Kidney tubule cell (primary cell): ENCODE measurements at places on chromosomes 1 and 21.
A peak's percentile ranks its signal among the peaks of the same experiment; 100 is the strongest.

DNA sequence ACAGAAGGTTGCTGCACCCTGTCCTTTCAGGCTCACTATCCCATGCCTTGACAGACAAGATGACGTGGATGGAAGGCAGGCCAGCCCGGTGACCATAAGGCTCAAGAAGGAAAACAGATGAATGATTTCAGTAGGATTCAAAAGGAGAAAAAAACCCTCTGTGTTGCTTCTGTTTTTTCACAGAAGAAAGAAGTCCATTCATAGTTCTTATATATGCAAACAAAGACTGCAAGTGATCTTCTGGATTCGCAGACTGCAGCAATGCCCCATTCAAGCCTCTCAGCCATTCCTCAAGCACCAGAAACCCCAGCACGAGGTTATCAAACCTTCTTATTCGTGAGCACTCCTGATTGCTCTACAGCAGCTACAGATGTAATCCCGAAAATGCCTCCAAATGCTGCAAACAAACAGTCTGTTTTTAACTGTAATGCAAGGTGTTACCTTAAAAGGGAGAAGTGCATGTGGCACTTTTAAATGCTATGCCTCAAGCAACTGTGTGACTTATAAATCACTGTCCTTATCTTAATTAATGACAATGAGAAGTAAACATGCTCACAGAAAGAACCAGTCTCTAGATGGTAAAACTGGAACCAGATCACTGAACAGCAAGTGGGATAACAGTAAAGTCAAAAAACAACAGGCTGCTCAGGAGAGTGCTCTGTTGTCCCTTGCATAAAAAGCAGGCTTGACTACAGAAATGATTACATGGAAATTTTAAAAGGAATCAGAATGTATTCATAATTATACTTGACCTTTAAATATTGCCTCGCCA is 173.9 kb downstream of the HHIPL2 start:
- no peak for DNase-seq

DNA sequence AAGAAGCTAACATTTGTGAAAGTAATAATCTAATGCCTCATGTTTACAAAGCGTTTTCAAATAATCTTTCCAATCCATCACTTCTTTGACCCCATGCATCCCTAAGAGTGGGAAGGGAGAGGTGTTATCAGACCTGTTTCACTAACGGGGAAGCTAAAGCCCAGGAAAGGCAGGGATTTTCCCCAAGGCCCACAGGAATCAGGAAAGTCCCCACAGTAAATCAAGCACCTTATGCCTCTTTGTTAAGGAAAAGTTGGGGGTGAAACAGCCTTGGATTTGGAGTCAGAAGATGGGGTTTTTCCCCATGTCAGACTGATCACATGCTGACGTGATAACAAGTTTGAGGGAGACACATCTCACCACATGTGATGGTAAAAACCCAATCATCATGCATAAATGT is 20.0 kb upstream of the ANGPTL7 start:
- peak; percentile 74 for DNase-seq

- peak; percentile 63 for DNase-seq
Measured at GRCh38 chr1:201877877-201878401, 10.8 kb upstream of the SHISA4 start.

GRCh38 chr1:80918380-80918779 is 882.4 kb upstream of the ADGRL2 start:
- DNase-seq = no peak

DNA sequence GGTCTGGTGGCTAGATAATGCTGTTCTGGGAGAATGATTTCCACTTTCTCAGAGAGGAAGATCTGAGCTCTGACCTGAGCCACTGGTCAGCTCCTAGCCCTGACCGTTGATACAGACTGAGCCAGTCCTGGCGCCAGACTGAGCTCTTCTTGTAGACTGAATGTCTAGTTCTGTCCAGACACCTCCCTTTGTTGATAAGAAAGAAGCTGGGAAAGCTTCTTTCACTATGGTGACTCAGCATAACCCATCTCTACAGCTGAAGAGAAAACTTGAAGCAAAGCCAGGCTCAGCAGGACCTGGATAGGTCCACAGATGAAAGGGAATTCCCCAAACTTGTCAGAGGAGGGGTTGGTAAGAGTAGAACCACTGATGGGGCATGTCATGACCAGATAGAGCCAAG is 9.9 kb upstream of the TRABD2B start:
- DNase-seq = peak; percentile 85

GRCh38 chr1:114607223-114607622 is 25.8 kb upstream of the BCAS2 start:
- DNase-seq = no peak

GRCh38 chr1:168550971-168551370 is 7.2 kb upstream of the XCL2 start:
- DNase-seq = no peak

DNA sequence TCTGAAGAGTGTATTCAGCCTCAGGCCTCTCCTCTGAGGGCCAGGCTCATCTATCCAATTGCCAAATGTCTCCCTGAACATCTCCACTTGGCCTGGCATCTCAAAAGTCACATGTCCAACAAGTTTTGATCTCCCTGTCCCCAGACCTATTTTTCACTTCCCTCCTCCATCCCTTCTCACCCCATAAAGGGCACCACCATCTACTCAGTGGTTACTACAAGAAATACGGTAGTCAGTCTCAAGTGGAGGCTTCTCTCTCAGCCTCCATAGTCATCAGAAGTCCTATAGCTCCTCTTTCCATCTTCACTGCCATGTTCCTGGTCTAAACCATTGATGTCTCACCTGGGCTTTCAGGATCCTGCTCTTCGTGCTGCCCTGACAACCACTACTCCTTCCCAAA is 82.5 kb upstream of the EDN2 start:
- DNase-seq = no peak

DNA sequence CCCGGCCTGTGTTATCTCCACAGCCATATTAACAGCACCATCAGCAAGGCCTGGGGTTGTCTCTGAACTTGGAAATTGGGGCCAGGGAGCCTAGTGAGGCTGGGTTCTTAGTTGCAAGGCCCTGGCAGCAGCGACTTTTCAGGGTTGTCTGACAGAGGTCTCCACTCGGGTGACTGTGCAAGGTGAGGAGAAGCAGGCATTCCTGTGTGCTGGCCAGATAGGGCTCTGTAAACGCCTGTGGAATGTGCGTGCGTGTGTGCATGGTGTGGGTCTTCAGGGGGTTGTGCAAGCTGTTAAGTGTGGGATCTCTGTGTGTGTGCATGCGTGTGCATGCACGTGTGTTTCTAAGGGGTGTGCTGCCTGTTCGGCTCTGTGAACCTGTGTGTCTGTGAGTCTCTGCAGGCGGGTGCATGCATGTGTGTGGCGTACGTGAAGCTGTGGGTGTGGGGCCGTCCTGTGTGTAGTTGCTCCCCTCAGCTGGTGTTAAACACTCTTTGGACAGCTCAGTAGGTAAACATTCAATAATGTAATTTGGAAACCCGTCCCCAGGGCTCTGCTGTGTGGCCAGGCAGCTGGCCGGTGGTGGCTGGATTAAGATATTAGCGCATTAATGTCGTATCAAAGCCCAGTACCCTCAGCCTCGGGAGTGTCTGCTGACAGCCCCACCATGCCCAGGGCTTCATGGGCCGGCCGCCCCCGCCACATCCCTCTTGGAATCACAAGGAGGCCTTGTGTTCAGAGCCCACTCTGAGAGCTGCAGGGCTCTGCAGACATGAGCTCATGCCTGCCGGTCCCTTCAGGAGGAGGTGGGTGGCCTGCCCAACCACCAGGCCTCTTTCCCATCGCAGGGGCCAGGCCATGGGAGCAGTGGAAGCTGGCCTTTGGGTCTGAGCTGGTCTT is 189.9 kb downstream of the FOXD2 start:
- no peak for DNase-seq

DNA sequence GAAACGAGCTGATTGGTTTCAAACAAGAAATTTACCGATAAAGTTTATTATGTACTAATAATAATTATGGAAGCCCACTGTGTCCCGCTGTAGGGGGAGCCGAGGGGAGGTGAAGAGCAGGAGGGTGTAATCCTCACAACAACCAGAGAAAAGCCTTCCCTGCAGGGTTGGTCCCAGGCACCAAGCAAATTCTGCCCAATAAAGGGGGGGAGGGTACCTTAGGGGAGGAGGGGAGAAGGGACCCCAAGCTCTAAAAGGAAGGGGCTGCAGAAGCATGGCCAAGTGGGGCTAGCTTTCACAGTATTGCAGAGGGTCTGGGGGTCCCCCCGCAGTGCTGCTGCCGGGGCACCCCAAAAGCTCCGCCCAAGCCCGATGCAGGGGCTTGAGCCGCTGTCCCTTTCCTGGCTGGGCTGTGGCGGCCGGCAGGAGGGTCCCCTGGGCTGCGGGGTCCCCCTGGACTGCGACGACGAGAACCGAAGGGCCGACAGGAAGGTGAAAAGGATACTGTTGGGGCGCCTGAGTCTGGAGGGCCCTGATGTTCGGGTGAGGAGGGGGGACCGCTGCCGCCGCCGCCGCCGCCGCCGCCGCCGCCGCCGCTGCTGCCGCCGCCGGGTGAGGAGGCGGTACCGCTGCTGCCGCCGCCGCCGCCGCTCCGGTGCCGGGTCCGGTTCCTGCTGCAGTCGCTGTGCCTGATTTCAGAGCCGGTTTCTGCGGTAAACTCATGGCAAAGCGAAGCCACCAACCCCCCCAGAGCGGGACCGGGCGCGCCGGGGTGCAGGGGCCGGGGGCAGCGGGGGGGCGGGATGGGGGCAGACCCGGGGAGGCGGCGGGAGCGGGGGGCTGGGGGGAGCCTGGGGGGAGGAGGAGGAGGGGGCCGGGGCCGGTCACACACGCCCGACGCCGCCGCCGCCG is 771 bp downstream of the EIF4G3 start:
- DNase-seq = peak; percentile 24

GRCh38 chr21:42520628-42521253 is 7.1 kb downstream of the SLC37A1 start:
- DNase-seq = no peak

DNA sequence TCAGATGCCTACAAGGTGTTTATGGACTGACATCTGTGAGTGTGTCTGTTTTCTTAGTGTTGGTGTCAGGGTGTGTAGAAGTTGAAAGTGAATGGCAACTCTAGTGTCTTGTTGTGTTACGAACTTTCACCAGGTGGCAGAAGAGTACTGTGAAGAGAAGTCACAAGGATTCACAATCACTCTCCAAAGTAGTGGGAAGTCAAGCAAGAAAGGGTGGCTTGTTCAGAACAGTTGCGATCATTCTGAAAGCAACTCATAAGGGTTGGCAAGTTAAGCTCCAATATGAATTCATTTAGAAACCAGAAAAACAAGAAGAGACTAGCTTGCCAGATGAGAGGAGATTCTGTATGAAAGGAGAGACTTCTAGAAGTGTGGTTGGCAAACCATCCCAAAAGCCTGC is 86.1 kb downstream of the FASLG start:
- peak; percentile 81 for DNase-seq

GRCh38 chr1:209556162-209556690 is 27.3 kb upstream of the CAMK1G start:
- no peak for DNase-seq

DNA sequence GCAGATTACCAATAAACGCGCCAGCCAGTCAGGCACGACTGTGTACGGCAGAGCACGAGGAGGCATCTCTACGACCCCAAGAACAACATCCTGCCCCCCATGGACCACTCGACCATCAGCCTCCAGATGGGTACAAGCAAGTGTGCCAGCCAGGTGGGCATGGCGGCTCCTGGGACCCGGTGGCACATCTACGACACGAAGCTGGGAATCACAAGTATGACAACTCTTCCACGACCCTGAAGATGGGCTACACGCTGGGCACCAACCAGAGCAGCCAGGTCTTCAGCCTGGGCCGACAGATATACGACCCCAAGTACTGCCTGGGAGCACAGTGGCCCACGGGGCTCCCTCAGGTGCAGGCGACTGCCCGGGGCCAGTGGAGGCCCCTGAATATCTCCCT is 217.6 kb downstream of the POTED start:
- no peak for DNase-seq

DNA sequence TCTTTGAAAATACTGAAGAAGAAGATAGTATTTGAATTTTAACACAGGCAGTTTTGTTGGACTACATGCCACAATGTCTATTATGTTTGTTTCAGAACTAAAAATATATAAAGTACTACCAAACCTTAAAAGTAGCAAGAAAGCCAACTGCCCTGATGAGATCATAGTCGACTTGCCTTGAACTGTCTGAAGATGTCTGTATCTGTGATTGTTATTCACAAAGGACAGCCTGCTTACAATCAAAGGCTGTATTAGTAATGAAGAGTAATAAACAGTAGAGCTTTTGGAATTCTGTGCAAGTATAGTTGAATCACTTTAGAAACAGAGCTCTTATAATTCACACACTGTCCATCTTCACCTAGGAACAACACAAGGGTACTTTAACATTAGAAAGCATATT is 228.3 kb downstream of the NCAM2 start:
- no peak for DNase-seq

DNA sequence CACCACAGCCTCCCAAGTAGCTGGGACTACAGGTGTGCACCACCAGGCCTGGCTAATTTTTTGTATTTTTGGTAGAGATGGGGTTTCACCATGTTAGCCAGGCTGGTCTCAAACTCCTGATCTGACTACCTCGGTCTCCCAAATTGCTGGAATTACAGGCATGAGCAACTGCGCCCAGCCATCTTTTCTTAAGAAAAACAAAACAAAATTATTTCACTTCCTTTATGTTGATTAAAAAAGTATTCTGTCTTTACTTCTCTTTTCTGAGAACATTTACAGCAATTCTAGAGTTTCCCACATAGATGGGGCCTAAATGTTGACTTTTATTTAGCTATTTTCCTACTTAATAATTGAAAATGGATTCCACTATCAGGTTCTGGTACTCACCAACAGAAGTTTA is 17.3 kb upstream of the TMEM183A start:
- no peak for DNase-seq

GRCh38 chr1:58932859-58933598 is 149.2 kb upstream of the JUN start:
- peak; percentile 98 for DNase-seq

DNA sequence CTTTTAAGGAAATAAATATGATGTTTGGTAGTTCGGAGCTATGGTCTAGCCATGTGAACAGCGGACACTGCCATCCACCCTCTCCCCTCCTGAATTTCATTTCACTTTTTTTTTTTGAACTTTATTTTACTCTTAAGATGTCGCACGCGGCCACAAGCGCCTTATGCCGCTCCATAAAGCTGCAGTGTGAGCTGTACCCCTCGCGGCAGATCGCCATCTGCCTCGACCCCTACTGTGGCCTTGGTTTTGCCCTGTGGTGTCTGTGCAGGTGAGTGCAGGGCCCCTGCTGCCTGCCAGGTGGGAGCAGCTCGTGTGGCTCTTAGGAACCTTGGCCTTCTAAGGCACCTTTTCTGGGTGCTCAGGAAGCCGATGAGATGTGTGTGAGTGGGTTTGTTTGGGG is 48.1 kb downstream of the S100B start:
- DNase-seq = no peak

- no peak for DNase-seq
Measured at GRCh38 chr1:167627865-167628641, 2.0 kb upstream of the RCSD1 start.

- no peak for DNase-seq
Measured at GRCh38 chr1:31814631-31815306, 1.1 kb downstream of the SPOCD1 start.

GRCh38 chr1:212749821-212750535 is 41.6 kb downstream of the NSL1 start:
- peak; percentile 87 for DNase-seq

DNA sequence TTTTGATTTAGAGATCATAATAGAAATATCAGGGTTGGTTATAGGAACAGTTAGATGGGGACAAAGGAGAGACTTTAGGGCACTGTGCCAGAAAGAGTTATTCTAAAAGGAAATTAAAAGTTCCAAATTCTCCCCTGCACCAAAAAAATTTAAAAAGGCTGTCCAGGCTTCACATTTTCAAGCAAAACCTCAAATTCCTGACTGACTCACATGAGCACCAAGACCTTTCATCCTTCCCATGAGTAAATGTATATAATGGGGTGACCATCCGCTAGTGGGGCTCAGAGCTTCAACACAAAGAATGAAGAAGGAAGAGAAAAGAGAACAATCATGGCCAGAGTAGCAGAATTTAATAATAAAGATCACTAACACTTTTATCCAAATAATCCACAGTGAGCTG is 131.6 kb upstream of the MROH9 start:
- DNase-seq = no peak
